ENCODE measurements at places on chromosomes 7 and 10. TPM values are rescaled to one million over a fixed set of nuclear protein-coding genes. Genes with fewer than 3 reads are reported as not detected.

PILRA gene
- not detected for total RNA-seq

ARID5B gene
- total RNA-seq = 17.7 TPM

ORC5 gene
- total RNA-seq = 13.4 TPM

BAIAP2L1 gene
- 59.7 TPM for total RNA-seq

DYDC1 gene
- total RNA-seq = not detected

MNX1 gene
- total RNA-seq = 11.7 TPM

LYZL2 gene
- not detected for total RNA-seq

PLA2G12B gene
- total RNA-seq = 8.9 TPM

- no peak overlapping the region for H3K4me3 ChIP-seq
- no peaks in the 10 kb centered on the region for H3K4me1 ChIP-seq
- no peak overlapping the region for H3K27ac ChIP-seq
- DNase-seq = no peak
Measured at GRCh38 chr10:11668847-11669610, 57.6 kb upstream of the USP6NL start.

GRCh38 chr7:69232445-69233376, 365.6 kb upstream of the AUTS2 start:
- H3K27ac ChIP-seq = no peak overlapping the region
- no peak for DNase-seq
- no peaks in the 10 kb centered on the region for H3K36me3 ChIP-seq
- no peaks in the 10 kb centered on the region for H3K4me1 ChIP-seq
- H3K27me3 ChIP-seq = no peaks in the 10 kb centered on the region

DNA sequence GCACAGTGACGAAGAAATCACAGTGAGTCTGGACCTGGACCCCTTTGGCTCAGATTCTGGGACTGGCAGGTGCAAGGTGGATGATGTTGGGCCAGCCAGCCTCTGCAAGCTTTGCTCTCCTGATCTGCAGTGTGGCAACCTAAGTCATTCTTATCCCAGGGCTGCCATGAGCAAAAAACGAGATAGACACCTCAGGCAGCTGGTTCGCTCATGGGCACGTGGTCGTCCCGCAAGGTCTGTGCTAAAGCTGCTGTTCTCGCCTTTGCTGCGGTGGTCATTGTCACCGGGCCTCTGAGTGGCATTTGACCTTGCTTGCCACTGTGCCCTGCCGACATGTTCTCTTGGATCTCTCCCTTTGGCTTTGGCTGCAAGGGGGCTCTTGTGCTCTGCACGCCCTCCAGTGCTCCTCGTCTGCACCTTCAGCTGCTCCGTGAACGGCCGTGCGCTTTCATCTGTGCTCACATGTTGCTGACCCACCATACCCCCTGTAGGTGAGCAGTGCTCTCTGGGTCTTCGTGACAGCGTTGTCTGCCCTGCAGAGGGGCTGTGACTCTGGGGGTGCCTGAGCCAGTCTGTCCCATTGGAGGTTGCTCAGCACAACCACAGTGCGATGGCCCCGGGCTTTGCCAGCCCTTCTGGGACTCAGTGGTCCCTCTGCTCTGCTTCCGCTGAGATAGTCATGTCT, 317.0 kb downstream of the GLRX3 start:
- H3K4me3 ChIP-seq = no peak overlapping the region
- H3K4me1 ChIP-seq = no peaks in the 10 kb centered on the region
- no peak overlapping the region for H3K27ac ChIP-seq
- no peaks in the 10 kb centered on the region for H3K27me3 ChIP-seq
- no peaks in the 10 kb centered on the region for H3K36me3 ChIP-seq

- DNase-seq = no peak
- H3K27ac ChIP-seq = no peak overlapping the region
- H3K27me3 ChIP-seq = no peaks in the 10 kb centered on the region
- H3K4me1 ChIP-seq = no peaks in the 10 kb centered on the region
- H3K4me3 ChIP-seq = no peak overlapping the region
Measured at GRCh38 chr10:64358907-64359306, 837.7 kb downstream of the REEP3 start.

- H3K27ac ChIP-seq = no peak overlapping the region
- no peak overlapping the region for H3K4me3 ChIP-seq
- H3K27me3 ChIP-seq = no peaks in the 10 kb centered on the region
- DNase-seq = no peak
- H3K4me1 ChIP-seq = no peaks in the 10 kb centered on the region
Measured at GRCh38 chr10:84988011-84988410, 659.6 kb downstream of the CCSER2 start.

- peak overlapping the region; percentile 68 for H3K4me3 ChIP-seq
- peaks cover 13% of the 10 kb centered on the region for H3K4me1 ChIP-seq
- H3K36me3 ChIP-seq = no peaks in the 10 kb centered on the region
- DNase-seq = peak; percentile 86
Measured at GRCh38 chr10:14604181-14605142, 170.2 kb downstream of the FAM107B start.

GRCh38 chr10:13808556-13809391, 222.0 kb downstream of the PRPF18 start:
- no peak overlapping the region for H3K27ac ChIP-seq
- no peak for DNase-seq
- H3K36me3 ChIP-seq = no peaks in the 10 kb centered on the region
- H3K4me1 ChIP-seq = no peaks in the 10 kb centered on the region
- no peak overlapping the region for H3K4me3 ChIP-seq

DNA sequence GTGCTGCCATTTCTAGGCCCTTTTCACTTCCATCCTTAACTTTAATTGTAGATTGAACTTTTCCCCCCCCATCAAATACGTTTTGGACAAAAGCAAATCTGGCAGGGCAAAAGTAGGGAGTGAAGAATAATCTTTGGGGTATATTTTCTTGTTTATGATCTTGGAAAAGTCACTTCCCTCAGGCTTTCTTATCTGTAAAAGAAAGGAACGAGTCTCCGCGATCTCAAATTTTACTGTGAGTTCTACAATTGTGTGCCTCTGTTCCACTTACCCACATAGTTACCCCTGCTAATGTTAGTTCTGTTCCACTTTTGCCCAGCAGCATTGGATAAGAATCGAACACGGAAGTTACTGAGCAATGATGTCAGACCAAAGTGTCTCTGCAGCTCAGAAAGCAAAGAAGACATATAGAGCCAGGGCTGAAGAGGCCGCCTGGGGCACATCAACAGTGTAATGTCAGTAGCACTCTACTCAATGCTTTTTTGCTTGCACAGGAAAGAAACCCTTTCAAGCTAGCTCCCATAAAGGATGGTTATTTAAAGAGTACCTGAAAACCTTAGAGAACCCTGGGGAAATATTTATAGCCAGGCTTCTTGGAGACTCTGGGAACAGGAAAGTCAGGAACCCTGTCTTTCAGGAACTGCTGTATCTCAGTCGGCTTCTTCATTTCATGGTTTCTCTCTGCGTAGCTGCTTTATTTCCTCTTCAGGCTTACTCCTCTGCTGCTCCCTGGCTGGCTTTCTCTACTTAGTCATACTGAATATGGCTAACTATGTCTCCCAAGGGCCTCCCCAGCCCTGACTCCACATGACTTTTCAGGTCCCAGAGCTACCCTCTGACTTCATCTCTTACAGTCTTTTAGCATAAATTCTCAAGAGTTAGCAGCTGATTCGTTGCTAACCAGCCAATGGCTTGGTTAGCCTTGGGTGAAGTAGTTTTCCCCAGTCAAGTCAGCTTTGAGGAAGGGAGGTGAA, 123.7 kb upstream of the FAM3C start:
- H3K27me3 ChIP-seq = no peaks in the 10 kb centered on the region
- no peak for DNase-seq
- H3K4me1 ChIP-seq = no peaks in the 10 kb centered on the region
- no peak overlapping the region for H3K4me3 ChIP-seq

- peaks cover 35% of the 10 kb centered on the region for H3K4me1 ChIP-seq
- no peak for DNase-seq
- H3K4me3 ChIP-seq = no peak overlapping the region
- no peaks in the 10 kb centered on the region for H3K27me3 ChIP-seq
- H3K36me3 ChIP-seq = no peaks in the 10 kb centered on the region
Measured at GRCh38 chr10:61986788-61987492, 85.4 kb downstream of the ARID5B start.

- H3K27ac ChIP-seq = peak overlapping the region; percentile 9
- H3K27me3 ChIP-seq = no peaks in the 10 kb centered on the region
- no peaks in the 10 kb centered on the region for H3K4me1 ChIP-seq
- no peak overlapping the region for H3K4me3 ChIP-seq
- no peak for DNase-seq
Measured at GRCh38 chr10:50832171-50832751, 53.2 kb downstream of the A1CF start.

DNA sequence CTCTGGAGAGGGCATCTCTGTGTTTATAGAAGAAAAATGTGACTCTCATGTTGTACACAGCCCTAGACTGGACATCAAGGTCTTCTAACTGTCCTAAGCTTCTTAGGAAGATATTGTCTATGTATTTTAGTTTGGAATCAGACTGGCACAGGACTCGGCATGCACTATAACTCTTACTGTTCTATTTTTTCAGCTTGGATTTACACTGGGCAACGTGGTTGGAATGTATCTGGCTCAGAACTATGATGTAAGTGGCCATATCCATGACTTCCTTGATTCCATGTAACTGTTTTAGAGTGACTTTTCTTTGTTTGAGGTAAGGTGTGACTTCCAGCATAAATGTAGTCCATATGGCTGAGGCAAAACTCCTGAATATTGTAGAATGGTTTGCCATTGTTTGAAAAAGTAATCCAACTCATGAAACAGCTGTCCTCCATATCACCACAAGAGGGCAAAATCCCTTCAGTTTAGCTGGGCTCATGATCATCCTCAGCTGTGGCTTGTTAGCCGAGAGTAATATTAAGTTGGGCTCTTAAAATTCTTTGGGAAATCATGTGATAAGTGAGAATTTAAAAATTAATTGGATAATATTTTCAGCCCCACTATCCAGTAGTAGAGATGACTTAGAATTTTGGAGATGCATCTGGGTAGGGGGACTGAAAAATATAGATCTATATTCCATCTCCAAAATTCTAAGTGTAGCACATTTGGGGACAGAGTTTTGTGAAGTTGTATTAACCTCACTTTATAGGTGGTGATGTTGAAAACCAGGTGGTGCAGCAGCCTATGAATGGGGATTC, 10.4 kb downstream of the STMP1 start:
- H3K27me3 ChIP-seq = no peaks in the 10 kb centered on the region
- no peaks in the 10 kb centered on the region for H3K36me3 ChIP-seq
- H3K4me3 ChIP-seq = no peak overlapping the region

DNA sequence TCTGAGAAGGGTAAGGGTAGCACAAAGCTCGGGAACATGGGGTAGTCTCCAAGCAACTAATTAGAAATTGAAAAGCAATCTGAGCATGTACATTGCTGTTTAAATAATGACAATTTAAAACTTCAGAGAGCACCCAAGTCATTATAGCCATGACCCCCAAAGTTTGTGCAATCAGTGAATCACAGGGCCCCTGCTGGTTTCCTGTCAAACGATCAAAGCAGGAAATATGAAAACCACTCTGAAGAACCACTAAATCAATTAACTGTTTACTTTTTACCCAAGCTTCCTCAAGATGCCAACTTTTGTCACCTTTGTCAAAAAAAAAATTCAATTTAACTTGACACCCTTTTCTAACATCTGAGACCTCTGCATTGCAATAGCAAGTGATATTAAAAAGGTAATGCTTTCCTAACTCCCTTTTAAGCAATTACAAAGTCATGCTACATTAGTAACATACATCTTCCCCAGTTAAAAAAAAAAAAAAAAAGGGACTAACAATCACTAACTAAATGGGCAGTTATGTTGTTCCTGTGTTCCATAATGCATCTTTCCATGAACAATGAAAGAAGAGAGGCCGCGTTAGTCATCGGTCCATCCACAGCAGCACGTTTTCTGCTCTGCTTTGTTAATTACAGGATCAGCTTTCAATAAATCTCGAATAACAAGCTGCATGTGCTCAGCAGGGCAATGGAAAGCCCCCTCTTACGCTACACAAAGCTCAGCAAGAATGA, 80.6 kb downstream of the ETV1 start:
- H3K4me3 ChIP-seq = no peak overlapping the region
- H3K27ac ChIP-seq = no peak overlapping the region
- H3K4me1 ChIP-seq = no peaks in the 10 kb centered on the region
- DNase-seq = no peak
- H3K27me3 ChIP-seq = no peaks in the 10 kb centered on the region
- H3K36me3 ChIP-seq = no peaks in the 10 kb centered on the region

DNA sequence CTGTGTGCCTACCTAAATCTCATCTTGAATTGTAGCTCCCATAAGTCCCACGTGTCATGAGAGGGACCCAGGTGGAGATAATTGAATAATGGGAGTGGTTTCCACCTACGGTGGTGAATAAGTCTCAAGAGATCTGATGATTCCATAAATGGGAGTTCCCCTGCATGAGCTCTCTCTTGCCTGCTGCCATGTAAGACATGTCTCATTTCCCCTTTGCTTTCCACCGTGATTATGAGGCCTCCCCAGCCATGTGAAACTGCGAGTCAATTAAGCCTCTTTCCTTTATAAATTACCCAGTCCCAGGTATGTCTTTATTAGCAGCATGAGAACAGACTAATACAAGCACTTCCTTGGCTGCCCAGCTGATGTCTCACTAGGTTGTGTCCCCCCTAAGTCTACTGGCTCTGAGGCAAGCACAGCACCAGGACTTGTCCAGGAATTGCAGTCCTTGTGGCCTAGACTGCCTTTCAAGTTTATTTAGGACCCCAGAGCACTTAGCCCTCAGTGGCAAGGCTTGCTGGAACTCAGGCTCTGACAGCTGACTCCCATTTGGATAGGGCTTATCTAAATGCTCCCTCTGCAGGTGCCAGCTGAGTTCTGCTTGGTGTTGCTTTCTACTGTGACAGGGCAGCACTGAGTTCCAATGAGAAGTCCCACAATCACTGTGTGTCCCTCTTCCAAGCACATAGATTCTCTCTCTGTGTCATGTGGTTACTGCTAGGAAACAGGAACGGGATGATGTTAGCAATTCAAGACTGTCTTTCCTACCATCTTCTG, 59.0 kb upstream of the TAS2R16 start:
- H3K4me1 ChIP-seq = no peaks in the 10 kb centered on the region
- H3K36me3 ChIP-seq = no peaks in the 10 kb centered on the region
- no peak overlapping the region for H3K4me3 ChIP-seq
- H3K27ac ChIP-seq = no peak overlapping the region
- no peaks in the 10 kb centered on the region for H3K27me3 ChIP-seq

- H3K27me3 ChIP-seq = no peaks in the 10 kb centered on the region
- H3K27ac ChIP-seq = peak overlapping the region; percentile 89
- H3K4me1 ChIP-seq = peaks cover 42% of the 10 kb centered on the region
- H3K4me3 ChIP-seq = peak overlapping the region; percentile 12
- no peaks in the 10 kb centered on the region for H3K36me3 ChIP-seq
- peak; percentile 60 for DNase-seq
Measured at GRCh38 chr10:132467464-132468149, 70.0 kb upstream of the INPP5A start.

GRCh38 chr10:31018962-31019361, 12.7 kb downstream of the ZNF438 start:
- no peaks in the 10 kb centered on the region for H3K27me3 ChIP-seq
- H3K27ac ChIP-seq = peak overlapping the region; percentile 50
- peaks cover 2% of the 10 kb centered on the region for H3K4me1 ChIP-seq
- no peak for DNase-seq
- no peaks in the 10 kb centered on the region for H3K36me3 ChIP-seq

DNA sequence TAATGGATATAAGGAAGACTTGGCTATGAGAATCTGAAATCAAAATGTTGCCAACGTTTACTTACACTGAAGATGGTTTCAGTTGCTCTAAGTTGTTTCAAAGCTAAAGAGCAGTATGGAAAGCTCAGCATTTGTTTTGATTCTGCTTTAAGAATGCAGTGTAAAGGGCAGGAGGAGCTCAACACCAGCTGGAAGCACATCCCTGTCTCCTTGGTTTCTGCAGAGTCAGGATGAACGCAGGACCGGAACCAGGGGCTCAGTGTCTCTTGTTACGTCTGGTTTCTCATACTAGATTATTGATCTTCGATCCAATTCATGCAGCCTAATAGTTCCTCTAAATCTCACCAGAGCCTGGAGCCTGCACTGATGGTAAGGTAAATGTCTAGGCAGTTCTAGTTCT, 24.1 kb downstream of the ZRANB1 start:
- H3K36me3 ChIP-seq = no peaks in the 10 kb centered on the region
- no peaks in the 10 kb centered on the region for H3K27me3 ChIP-seq
- no peak overlapping the region for H3K27ac ChIP-seq

All from transverse colon (tissue), 4 donors.